ENCODE measurements at places on chromosomes 7 and 10.

DNA sequence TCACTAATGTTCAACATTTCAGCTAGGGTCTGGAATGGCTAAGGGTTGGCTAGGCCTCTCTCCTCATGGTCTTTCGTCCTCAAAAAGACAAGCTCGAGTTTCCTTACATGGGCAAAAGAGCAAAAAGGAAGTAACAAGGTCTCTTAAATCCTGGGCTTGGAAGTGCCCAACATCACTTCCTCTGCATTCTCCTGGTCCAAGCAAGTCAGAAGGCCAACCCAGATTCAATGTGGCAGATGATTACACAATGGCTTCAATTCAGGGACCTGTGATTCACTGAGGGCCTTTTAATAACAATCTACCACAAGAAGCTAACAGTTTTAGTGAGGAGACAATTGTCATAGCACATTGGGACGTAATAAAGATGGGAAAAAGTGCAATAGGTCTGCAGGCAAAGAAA is 4.4 kb upstream of the NUP205 start:
- DNase-seq, result no peak

GRCh38 chr7:128351296-128352152 is 7.8 kb upstream of the RBM28 start:
- peak; percentile 69 for DNase-seq

DNA sequence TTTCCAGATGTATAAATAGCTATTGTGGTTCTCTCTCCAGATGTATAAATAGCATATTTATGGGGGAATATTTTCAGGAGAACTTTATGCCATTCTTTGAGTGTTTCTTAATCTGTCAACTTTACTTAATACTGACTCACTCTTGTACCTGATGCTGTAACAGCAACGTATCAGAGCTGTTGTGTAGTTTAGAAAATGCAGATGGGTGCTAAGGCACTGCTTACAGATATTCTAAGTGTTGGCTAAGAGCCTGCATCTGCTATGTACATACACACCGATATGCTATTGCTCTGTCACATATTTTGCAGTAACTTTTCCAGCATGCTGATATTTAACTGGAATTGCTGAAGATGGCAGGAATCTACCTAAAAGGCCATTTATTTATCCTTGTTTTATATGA is 71.9 kb downstream of the WDR37 start:
- DNase-seq, result peak; percentile 7

DNA sequence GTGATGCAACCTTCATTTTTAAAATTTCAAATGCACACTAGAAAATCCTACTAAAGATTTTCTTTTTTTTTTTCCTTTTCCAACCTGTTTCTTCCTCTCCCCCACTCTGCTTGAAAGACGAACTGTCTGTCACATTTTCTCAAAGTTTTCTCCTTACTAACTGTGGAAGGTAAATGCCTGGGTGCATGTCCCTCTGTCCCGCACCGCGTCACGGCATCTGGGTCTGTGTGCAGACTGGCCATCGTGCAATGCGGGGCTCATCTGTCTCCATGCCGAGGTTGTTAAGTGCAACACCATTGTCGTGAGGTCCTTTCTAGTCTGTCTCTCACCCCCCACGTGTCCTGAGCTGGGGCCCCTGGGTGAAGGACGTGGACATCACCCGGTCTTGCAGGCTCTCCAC is 28.4 kb downstream of the PFKFB3 start:
- peak; percentile 30 for DNase-seq

DNA sequence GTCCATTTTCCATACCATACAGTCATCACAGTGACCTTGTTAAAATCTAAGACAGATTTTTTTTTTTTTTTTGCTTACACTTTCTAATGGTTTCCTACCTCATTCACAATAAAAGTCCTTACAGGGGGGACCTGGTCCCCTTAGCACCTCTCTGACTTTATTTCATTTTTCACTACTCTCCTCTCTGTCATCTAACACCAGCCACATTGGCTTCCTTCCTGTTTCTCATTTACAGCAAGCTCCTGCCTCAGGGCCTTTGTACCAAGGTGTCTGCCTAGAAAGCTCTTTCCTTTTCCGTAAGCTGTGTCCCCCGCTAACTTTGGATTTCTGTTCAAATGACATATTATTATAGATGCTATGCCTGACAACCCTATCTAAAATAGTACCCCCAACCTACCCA is 27.7 kb downstream of the CC2D2B start:
- DNase-seq, result no peak

DNA sequence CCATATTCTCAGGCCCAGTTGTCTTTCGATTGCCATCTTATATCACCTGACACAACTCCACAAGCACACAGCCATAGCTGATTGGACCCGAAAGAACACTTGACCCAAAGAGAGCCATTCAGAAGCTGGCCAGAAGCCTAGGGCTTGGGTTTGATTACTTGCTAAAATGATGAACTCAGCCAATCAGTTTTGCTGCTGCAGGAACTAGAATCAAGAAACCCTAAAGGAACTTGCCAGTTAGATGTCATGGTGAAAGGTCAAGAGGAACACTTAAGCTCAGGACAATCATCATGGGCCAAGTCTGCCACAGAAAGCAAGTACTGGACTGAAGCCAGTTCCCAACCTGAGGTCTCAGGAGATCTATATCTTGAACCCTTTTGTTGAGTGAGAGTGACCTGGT is 150.0 kb downstream of the SGMS1 start:
- DNase-seq, result no peak

GRCh38 chr7:130918129-130919052 is 184.4 kb upstream of the KLF14 start:
- DNase-seq, result no peak

DNA sequence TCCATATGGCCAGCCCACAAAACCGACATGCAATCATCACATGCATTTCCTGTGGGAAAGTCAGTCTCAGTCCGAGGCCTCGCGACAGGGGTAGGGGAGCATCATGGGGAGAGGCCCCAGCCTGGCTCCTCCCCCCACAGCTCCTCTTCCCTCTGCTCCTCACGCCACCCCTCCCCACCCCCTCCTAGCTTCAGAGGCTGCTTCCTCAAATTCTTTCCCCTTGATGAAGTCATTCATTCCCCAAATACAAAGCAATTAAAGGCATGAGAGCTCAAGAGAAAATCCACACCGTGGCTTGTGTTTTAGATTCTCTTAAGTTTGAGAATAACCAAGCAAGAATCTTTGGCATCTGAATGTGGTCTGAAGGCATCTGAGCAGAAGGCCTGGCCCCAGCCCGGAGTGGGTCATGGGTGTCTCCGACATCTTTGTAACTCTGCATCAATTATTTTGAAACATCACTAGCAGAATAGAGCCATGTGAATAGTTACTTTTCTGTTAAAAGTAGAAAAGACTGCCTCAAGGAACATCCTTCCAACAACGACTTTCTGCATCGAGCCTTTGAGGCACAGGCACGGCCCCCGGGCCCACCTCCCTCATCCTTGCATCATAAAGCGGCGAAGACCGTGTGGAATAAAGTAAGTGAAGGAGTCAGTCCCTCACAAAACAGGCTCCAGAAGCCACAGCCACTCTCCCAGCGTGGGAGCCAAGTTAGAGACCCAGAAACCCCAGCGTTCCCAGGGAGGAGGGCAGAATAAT is 90.9 kb downstream of the DIP2C start:
- DNase-seq, result peak; percentile 85

DNA sequence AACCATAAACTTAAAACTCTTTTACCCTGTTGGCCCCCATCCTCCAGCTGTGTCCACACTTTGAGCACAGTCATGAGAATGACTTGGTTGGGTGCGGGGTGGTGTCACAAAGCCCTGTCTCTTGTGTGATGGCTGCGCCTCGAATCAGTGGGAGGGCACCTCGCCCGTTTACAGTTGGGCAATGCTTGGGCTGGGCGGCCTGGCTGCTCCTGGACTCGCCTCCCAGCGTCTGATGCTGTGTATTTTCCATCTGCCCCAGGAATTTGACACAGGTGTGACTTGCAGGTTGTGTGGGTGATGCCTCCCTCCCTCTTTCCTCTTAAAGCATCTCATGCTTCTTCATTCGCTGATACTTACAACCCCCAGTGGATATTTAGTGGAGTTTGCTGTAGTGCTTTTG is 33.7 kb downstream of the CHST12 start:
- DNase-seq, result peak; percentile 51

DNA sequence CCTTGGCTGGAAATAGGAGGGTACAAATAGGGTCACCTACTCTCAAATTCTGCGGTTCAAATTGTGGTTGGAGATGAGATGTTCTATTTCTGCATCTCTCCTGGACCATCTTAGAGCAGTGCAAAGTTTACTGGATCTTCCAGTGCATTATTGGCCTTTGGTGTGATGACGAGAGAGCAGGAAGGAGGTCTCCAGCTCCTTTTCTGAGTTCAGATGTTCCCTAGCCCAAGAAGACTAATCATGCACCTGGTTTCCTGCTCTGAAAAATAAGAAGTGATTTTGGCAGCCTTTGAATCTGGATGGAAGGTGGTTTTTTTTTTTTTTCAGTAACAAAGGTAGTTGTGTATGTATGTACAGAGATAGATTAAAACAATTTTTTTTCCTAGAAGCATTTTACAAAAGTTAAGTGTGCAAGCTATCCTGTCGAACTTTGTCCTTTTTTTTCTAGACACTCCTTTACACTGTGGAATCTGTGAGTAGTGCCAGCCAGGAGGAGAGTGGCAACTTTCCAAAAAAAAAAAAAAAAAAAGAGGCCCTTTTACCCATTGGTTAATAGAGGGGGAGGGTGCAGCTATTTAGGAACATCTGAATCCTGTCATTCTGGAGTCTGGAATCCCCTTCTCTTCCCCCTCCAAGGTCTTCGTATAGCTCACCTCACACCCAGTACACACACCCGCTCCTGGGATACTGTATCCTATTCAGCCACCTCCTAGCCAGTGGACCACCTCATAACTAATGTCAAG is 26.3 kb downstream of the PAPSS2 start:
- no peak for DNase-seq

GRCh38 chr7:108380517-108380916 is 75.7 kb downstream of the NRCAM start:
- no peak for DNase-seq

Measured in H7 (cell line).